ENCODE measurements at places on chromosomes 16 and 17.

- no peak for DNase-seq
These were observed 66.4 kb downstream of the CYB5B start for GRCh38 chr16:69490707-69491324.

GRCh38 chr16:25676820-25677219 is 14.9 kb upstream of the HS3ST4 start:
- no peak for DNase-seq

- peak; percentile 69 for DNase-seq
These were observed 66.0 kb upstream of the ZNF423 start for GRCh38 chr16:49921791-49922456.

DNA sequence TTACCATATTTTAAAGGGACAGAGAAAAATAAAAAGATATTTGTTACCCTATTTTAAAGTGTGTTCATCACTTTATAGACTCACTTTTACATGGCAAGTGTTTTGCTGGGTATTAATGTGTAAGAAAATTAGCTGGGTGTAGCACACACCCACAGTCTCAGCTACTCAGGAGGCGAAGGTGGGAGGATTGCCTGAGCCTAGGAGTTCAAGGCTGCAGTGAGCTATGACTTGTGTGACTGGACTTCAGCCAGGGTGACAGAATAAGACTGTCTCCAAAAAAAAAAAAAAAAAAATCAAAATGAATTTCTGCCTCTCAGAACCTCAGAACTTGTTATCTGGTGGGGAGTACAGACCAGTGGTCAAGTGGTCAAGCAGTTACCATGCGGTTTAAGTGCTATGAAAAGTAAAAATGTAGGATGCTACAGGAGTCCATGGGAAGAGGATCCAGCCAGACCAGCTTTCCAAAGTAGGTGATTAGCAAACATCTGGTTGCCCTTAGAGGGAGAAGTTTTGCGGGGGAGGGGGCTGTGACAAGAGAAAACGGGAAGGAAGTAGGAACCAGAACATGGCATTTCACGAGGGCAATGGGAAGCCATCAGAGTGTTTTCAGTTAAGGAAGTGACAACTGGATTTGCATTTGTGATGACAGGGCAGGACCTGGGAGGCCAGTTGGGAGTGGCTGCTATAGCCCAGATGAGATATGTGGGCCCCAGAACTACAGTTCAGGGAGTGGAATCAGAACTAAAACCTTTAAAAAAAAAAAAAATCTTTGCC is 13.9 kb downstream of the CNEP1R1 start:
- no peak for DNase-seq

DNA sequence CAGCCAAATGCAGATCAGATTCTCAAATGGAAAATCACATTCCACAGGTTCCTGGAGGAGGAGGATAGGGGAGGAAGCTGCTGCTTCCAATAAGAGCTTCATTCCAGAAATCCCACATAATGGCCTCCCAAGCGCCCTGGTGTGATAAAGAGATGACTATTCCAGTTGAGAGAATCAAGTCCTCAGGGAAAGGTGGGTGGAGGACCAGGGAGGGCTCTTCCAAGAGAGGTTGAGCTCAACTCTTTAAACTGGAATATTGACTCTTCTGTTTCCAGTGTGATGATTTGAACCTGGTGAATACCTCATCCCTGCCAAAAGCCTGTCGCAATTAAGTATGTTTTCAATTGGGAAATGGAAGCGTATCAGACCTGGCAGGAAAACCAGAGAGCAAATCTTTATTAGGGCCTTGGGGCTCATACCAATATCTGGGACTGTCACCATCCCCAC is 81.4 kb upstream of the DYNLRB2 start:
- DNase-seq, result no peak

DNA sequence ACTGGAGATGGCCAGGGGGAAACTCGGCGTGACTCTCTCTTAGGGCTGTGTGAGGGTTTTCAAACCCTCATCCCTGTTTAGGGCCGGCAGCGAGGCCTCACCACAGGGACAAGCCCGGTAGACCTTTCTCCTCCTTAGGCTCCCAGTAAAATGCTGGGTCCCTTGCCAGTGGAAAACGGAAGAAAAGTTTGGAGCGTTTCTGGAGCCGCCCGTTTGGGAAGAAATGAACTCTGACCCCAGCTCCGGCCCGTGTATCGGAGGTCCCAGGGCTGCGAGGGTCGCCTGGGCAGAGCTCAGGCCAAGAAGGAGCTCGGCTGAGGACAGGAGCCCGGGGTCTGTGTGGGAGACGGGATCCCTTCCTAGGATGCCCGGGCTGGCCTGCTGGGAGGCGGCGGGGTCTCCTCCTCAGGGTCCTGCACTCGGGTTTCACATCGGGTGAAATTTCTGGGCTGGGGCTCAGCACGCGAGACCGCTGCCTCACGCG is 23.2 kb downstream of the ZNF213 start:
- DNase-seq, result peak; percentile 62

GRCh38 chr16:14111713-14112538 is 40.8 kb downstream of the MRTFB start:
- DNase-seq, result no peak

- DNase-seq, result no peak
These were observed 439.5 kb downstream of the WWOX start for GRCh38 chr16:78538919-78539318.

- DNase-seq, result no peak
These were observed 231.2 kb downstream of the CPPED1 start for GRCh38 chr16:12572316-12572985.

GRCh38 chr17:74210191-74211140 is 2.9 kb upstream of the TTYH2 start:
- peak; percentile 91 for DNase-seq

DNA sequence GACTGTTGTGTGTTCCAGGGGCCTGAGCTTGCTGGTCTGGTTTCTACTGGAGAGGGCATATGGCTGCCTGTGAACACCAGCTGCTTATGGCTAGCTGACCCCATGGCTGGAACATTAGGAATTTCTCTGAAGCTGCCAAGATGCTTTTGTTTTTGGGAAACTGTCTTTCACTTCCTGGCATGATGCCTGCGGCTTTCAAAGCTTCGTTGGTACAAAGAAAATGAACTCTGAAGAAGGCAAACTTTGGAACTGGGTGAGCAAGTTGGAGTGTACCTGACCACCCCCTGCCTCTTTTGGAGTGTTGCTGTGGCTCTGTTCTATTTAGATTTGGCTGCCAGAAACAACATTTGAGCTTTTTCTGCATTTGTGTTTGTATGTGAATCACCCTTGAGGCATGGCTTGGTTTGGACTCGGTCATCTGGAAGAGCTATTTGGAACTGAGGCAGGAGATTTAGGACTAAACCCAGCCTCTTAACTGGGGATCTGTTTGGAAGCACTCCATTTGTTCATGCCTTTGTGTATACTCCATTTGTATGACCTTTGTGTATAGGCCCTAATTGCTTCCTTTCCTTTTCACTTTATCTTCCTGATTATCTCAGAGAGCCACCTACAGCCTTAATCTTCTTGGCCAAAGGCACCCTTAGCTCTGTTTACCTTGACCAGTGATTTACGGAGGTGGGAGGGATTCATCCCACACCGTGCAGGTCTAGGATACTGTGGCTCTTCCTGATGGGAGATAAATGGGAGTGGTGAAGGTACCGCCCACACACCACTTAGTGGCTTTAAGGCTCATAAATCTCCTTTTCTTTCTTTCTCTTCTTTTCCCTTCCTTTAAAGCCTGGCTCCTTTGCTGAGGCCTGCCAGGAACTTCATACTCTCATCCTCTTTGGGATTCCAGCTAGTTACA is 7.3 kb upstream of the CPHXL start:
- peak; percentile 29 for DNase-seq

Measured in hepatic stellate cell (primary cell).